GM23338 (cell line): ENCODE measurements at places on chromosomes 4 and X. TPM values are rescaled to one million over a fixed set of nuclear protein-coding genes. Genes with fewer than 3 reads are reported as not detected.

The SPP1 gene
- 41.3 and 43.1 TPM in 2 replicates for total RNA-seq

The SAGE1 gene
- 0.19 TPM in 1 of 2 replicates, not detected in the other for total RNA-seq

The BEX4 gene
- total RNA-seq, result 39.3 and 46.8 TPM in 2 replicates

The TMPRSS11F gene
- 0.27 TPM in 1 of 2 replicates, not detected in the other for total RNA-seq

The NALF2 gene
- 8.0 and 10.5 TPM in 2 replicates for total RNA-seq

The VSIG1 gene
- total RNA-seq, result 1.2 and 1.7 TPM in 2 replicates

The C4orf50 gene
- 0.19 and 0.31 TPM in 2 replicates for total RNA-seq
